Spinal cord (tissue), 10 donors: ENCODE measurements at places on chromosomes 1 and 21. TPM values are rescaled to one million over a fixed set of nuclear protein-coding genes. Genes with fewer than 3 reads are reported as not detected.

DNA sequence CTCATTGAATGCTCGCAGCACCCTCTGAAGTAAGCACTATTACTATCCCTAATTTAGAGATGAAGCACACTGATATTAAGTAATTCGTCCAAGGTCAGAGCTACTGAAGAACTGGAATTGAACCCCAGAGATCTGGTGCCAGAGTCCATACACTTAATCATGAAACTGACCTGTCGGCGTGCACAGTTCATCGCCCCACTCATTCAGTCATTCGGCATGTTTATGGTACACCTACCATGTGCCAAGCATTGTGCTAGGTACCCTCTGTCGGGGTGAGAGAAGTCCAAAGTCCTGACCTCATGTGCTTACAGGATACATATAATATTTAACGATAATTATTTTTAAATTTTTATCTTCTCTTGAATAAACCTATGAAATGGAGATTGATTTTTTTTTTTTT is 5.6 kb upstream of the CENPS start:
- no peak for DNase-seq
- no peak overlapping the region for H3K27ac ChIP-seq
- no peaks in the 10 kb centered on the region for H3K27me3 ChIP-seq
- H3K4me1 ChIP-seq: peaks cover 2% of the 10 kb centered on the region
- no peak overlapping the region for H3K4me3 ChIP-seq
- H3K36me3 ChIP-seq: peaks cover 25% of the 10 kb centered on the region

DNA sequence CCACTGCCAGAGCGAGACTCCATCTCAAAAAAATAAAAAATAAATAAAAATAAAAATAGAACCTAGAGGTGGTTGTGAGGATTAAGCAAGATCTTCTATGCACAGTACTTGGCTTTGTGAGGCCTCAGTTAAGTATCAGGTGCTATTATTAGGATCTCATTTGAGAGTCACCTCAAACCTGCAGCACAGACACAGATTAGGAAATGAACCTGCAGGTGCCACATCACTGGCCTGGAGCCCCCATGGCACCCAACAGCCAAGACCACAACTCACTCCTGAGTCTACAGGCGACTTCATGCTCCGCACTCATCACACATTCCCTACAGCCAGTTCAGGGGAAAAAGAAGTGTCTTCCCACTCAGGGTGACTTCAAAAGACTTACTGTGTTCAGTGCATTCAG is 176.8 kb downstream of the SLC45A1 start:
- H3K4me3 ChIP-seq: no peak overlapping the region
- no peak for DNase-seq
- no peak overlapping the region for H3K27ac ChIP-seq
- H3K36me3 ChIP-seq: peaks cover 27% of the 10 kb centered on the region
- H3K4me1 ChIP-seq: no peaks in the 10 kb centered on the region
- H3K27me3 ChIP-seq: no peaks in the 10 kb centered on the region

DNA sequence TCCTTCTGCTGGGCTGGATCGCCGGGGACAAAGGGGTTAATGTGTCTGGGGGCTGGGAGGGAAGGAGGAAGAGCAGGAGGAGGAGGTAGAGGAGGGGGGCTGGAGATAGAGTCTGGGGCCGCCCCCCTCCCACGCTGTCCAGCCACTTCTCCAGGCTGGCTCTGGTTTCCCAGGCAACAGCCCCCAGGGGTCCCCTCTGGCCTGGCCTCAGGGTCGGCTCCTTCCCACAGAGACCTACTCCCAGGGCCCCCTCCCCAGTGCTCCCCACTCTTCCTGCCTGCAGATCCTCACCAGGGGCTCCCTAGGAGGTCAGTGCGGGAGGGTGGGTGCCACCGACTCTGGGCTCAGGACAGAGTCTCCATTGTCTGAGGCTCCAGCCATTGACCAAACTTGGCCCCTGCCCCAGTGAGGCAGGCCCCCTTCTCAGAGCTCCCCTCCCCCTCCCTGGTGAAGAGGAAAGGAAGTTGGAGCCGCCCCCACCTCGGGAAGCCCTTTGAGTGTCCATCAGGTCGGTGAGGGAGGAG is 34.1 kb downstream of the ARHGEF10L start:
- no peak overlapping the region for H3K4me3 ChIP-seq
- H3K27ac ChIP-seq: peak overlapping the region; percentile 89
- H3K36me3 ChIP-seq: peaks cover 11% of the 10 kb centered on the region
- H3K4me1 ChIP-seq: peaks cover 78% of the 10 kb centered on the region

DNA sequence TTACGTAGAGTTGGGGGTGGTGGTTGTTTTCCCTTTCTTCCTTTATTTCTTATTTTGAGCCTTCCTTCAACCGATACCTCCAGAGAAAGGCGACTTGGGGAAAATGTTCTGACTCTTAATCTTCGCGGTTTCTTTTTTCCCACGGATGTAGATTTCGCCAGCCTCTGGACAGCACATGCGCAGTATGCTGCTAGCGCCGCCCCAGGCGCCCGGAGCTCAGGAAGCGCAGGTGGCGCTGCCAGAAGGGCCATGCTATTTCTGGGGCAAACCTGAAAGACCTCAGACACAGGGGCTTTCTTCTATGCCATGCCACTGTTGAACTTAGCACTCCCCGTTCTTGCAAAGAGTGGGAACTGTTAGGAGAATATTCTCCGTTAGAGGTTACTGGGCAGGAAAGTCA is 392.1 kb downstream of the KIF26B start:
- no peak overlapping the region for H3K27ac ChIP-seq
- H3K4me1 ChIP-seq: peaks cover 16% of the 10 kb centered on the region
- no peaks in the 10 kb centered on the region for H3K36me3 ChIP-seq
- no peak overlapping the region for H3K4me3 ChIP-seq
- no peaks in the 10 kb centered on the region for H3K27me3 ChIP-seq
- DNase-seq: no peak

DNA sequence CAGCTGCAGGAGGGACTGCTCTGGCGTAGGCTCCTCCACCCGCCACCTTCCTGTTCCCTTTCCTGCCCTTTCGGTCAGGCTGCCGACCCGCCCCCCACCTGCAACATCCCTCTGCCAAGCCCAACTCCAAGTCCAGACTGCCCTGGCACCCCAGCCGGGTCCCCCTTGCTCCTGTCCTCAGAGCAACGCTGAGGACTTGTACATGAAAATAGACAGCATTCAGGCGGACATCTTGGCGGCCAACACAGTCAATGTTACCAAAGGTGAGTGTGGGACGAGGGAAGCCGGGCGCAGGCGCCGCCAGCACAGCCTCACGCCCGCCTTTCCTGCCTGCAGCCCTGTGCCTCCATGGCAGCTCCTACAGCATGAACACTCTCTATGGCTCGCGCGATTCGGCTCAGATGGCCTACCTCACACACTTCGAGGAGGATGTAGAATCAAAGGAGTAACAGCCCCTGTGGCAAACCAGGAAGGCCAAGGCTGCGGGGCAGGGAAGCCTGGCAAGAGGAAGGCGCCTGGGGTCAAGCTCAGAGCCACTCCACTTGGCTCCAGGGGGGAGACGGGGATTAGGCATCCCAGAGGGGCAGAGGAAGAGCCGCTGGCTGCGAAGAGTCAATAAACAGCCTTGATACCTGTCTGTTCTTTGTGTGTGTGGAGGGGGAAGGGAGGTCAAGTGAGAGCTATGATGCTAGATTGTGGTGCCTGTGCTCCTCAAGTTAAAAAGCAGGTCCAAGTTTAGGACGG is 5.8 kb downstream of the RNU5D-1 start:
- H3K4me1 ChIP-seq: peaks cover 3% of the 10 kb centered on the region
- no peaks in the 10 kb centered on the region for H3K27me3 ChIP-seq
- peaks cover 5% of the 10 kb centered on the region for H3K36me3 ChIP-seq
- no peak for DNase-seq
- no peak overlapping the region for H3K27ac ChIP-seq

DNA sequence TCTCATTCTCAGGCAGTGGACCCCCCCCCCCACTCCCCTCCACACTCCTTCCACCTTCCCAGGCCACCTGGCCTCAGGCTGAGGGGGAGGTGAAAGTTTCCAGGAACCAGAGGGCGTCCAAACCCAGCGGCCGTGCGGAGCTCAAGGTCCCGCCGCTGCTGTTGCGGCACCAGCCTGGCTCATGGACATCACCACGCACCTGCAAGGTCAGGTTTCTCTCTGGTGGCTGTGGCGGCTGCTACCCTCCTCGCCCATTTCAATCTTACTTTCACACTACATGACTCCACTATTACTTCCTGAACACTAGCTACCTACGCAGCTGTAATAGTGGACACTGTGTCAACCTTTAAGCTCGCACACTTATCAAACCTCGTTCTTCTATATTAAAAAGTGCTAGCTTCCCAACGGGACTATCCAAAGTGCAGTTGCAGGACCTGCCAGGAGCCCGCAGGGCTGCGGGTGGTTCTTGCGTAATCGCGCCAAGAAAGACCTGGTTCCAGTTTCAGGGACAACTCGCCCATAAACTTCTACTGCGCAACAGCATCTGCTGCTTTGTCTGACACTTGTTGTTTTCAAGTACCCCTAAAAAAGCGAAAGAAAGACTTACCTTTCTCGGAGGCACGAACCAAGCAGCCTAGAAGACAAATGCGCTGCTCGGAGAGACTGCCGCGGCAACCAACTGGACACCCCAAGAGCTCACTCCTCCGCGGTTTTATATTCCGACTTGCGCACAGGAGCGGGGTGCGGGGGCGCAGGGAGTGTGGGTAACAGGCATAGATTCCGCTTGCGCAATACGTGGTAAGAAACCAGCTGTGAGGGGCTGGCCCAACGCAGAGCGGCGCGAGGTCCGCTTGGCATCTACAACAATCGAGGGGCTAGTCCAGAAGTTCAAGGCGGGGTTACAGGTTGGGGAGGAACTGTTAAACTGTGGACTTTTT is at the start of gene DIRAS3:
Gene DIRAS3, minus strand, starts transcription at position 687 of the 938 bp plus-strand sequence. CDS start 3,330 bp downstream, outside the sequence.
- DNase-seq: peak; percentile 34
- H3K4me1 ChIP-seq: peaks cover 3% of the 10 kb centered on the region
- H3K36me3 ChIP-seq: peaks cover 5% of the 10 kb centered on the region
- H3K27me3 ChIP-seq: peaks cover 6% of the 10 kb centered on the region
- peak within 1 kb of the TSS; percentile 44 for H3K4me3 ChIP-seq

Gene MED8
- polyA plus RNA-seq: 39.2 TPM

Gene RNF223
- not detected for polyA plus RNA-seq
